ENCODE measurements at places on chromosomes 5 and 9.

GRCh38 chr5:95460665-95461064 is 69.5 kb downstream of the FAM81B start:
- no peak for DNase-seq
- no peaks in the 10 kb centered on the region for H3K27me3 ChIP-seq
- H3K36me3 ChIP-seq, result peaks cover 9% of the 10 kb centered on the region
- H3K27ac ChIP-seq, result no peak overlapping the region

DNA sequence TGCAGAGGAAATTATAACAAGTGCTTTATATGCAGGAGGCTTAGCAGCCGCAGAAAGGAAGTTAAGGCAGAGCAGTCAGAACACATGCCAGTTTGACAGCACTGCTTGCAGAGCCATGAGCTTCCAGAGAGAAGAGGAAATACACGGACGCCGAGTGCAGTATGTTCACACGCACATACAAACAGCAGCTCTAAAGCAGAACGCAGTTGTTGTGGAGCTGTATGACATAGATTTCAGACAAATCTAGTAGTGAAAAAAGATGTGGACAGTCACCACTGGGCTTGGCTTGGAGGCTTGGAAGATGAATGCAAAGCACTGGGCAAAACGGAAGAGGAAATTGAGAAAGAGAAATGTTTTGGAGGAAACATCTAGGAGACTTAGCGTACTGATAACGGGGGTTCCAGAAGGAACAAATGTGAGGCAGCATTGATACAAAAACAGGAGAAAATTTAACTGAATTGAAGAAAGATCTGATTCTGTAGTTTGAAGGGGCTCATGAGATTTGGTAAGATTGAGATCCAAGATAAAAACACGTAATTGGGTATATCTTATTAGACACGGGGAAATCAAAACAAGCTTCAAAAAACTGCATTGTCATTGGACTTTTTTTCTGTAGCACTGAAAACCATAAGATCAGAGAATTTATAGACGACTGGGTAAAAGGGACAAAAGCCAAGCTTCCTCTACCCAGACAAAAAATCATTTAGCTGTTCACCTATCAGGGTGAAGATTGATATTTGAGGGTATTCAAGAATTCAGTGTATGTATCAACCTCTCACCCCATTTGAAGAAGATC is 19.6 kb upstream of the ROPN1L start:
- H3K27me3 ChIP-seq, result no peaks in the 10 kb centered on the region
- DNase-seq, result no peak
- H3K4me3 ChIP-seq, result peak overlapping the region; percentile 8

- no peak for DNase-seq
- H3K27ac ChIP-seq, result no peak overlapping the region
- no peak overlapping the region for H3K4me3 ChIP-seq
- peaks cover 2% of the 10 kb centered on the region for H3K27me3 ChIP-seq
- H3K36me3 ChIP-seq, result no peaks in the 10 kb centered on the region
These were observed 37.9 kb upstream of the PIK3R1 start for GRCh38 chr5:68177676-68178075.

DNA sequence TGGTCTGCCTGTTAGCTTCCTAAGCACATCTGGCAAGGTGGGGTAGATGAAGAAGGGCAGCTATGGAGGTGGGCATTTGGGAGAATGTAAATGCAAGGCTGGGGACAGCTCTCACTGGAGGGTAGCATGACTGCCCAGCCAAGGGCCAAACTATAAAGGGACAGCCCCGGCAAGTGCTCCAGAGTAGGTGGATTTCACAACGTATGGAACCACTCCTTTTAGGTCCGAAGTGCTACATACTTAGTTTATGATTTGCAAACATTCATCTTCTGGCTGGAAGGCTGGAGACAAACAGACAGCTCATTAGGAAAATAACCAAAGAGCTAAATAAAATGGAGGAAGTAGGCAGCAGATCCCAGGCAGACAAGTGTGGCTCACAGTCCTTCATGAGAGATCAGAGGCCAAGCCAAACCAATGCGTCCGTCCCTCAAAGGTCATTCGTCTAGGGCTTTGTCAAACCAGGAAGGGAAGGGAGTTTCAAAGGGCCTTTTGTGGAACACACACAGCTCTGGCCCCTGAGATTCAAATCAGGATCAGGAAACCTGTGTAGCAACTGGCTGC is 42.5 kb upstream of the GLRX start:
- peak; percentile 11 for DNase-seq
- peaks cover 99% of the 10 kb centered on the region for H3K4me1 ChIP-seq
- peaks cover 6% of the 10 kb centered on the region for H3K36me3 ChIP-seq
- no peak overlapping the region for H3K4me3 ChIP-seq

DNA sequence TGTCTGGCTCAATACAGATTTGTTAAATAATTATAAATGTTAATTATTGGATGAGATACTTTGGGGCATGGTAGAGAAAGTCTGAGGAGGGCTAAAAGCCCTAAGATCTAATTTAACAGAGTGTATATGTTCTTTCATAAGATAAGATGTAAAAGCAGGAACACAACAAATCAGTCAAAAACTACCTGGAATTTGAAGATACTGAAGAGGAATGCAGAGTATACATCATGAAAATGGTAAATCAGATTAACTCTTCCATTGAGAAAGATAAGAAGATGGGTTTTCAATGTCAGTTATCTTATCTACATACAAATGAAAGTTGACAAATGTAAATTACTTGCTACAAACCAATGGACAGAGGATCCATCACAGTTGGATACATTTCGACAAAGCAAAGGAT is 107.3 kb upstream of the NFIB start:
- H3K36me3 ChIP-seq, result no peaks in the 10 kb centered on the region
- H3K4me1 ChIP-seq, result peaks cover 14% of the 10 kb centered on the region

DNA sequence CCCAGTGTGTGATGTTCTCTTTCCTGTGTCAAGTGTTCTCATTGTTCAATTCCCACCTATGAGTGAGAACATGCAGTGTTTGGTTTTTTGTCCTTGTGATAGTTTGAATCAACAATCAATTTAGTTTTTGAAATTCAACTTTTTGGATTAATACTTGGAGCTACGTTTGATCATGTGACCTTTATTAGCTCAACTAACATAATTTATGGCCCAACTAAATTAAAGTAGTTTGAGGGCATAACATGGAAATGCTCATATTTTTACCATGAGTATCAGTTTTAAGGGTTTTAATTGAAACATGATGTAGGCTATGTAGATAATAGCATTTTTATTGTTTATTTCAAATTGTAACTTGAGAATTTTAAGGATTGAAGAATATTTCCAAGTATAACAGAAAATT is 168.0 kb downstream of the CCDC171 start:
- no peak for DNase-seq
- no peaks in the 10 kb centered on the region for H3K27me3 ChIP-seq
- no peak overlapping the region for H3K4me3 ChIP-seq

DNA sequence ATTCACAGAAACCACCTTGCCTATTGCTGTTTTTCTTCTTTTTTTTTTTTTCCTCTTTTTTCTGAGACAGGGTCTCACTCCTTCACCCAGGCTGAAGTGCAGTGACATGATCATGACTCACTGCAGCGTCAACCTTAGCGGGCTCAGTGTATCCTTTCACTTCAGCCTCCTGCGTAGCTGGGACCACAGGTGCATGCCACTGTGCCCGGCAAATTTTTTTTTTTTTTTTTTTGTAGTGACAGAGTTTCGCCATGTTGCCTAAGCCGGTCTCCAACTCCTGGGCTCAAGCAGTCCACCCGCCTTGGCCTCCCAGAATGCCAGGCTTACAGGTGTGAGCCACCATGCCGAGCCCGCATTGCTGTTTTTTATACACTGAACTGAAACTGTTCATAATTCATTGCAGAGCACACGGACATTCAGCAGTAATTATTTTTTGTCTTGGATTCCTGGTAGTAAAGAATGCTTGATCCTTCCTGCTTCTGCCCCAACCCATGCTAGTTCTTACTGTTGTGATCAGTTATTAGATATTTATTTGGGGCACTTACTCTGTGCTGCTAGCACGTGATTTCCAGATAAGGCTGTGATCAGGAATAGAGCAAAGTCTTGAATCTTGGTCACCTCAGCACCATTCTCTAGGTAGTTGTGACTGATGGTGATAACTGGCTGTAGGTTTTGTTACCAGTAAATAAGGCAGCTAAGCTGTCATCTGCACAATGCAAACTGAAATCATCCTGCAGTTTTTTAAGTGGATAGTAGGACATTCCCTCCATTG is 14.0 kb downstream of the MAP3K1 start:
- peaks cover 14% of the 10 kb centered on the region for H3K4me1 ChIP-seq
- no peaks in the 10 kb centered on the region for H3K36me3 ChIP-seq
- H3K27ac ChIP-seq, result no peak overlapping the region
- DNase-seq, result no peak

- H3K27me3 ChIP-seq, result peaks cover 24% of the 10 kb centered on the region
- H3K27ac ChIP-seq, result no peak within 1 kb of the TSS
- DNase-seq, result no peak
- H3K4me3 ChIP-seq, result peak within 1 kb of the TSS; percentile 85
- peaks cover 8% of the 10 kb centered on the region for H3K4me1 ChIP-seq
- H3K36me3 ChIP-seq, result no peaks in the 10 kb centered on the region
These were observed at the start of gene SLC1A1 for GRCh38 chr9:4489919-4490704. Gene SLC1A1, plus strand, starts transcription at chr9:4490468. Its CDS starts 212 bp downstream, at chr9:4490680.

DNA sequence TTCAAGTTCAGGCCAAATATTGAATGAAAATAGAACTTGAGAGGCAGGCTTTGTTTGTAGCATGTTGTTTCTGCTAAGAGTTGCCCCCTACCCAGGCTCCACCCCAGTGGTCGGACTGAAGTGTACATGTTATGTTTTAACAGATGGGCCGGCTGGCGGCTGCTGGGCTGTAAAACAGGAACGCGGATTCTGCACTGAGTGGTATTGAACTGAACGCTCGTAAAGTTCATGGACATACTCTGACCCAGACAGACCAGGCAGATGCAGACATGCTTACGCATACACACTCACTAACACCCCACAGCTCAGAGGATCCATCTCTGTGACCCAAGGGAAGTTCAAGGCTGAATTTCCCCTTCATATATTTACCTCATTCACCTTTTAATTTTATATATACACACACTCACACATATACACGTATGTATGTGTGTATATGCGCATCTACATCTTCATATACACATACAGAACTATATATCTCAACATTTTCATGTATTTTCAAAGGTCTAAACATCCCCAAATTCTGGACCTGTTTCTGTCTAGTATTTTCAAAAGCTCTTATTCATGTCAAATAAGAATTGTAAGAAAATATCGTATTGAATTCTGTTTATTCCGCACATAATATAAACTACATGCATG is 1.4 kb downstream of the MARCHF3 start:
- no peaks in the 10 kb centered on the region for H3K36me3 ChIP-seq
- peak overlapping the region; percentile 67 for H3K27ac ChIP-seq
- peak overlapping the region; percentile 87 for H3K4me3 ChIP-seq
- DNase-seq, result peak; percentile 41
- no peaks in the 10 kb centered on the region for H3K27me3 ChIP-seq

DNA sequence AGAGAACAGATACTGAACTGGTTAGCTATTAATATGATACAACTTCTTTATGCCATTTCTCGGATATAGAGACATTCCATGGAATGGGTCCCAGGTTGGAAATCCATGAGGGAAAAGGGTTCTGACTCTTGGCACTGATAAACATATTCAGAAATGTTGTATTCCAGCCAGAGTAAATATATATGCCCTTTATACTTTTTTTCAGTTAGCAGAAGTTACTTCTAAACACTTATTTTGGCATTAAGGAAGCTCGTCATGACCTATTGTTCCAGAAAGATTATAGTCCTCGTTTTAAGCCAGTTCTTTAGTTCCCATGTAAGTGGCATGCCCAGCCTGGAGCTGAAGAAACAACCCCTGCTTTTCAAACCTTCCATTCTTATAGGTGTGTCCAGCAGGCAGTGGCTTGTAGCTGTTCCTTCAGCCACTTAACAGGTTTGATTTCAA is 181.6 kb downstream of the CD180 start:
- no peak overlapping the region for H3K27ac ChIP-seq
- no peak for DNase-seq
- no peaks in the 10 kb centered on the region for H3K36me3 ChIP-seq
- no peaks in the 10 kb centered on the region for H3K27me3 ChIP-seq
- H3K4me1 ChIP-seq, result peaks cover 58% of the 10 kb centered on the region

- H3K4me1 ChIP-seq, result peaks cover 19% of the 10 kb centered on the region
- H3K4me3 ChIP-seq, result no peak overlapping the region
- peak; percentile 82 for DNase-seq
- H3K36me3 ChIP-seq, result peaks cover 79% of the 10 kb centered on the region
- peaks cover 6% of the 10 kb centered on the region for H3K27me3 ChIP-seq
- no peak overlapping the region for H3K27ac ChIP-seq
These were observed 107.6 kb downstream of the PLPP1 start for GRCh38 chr5:55427157-55427556.

DNA sequence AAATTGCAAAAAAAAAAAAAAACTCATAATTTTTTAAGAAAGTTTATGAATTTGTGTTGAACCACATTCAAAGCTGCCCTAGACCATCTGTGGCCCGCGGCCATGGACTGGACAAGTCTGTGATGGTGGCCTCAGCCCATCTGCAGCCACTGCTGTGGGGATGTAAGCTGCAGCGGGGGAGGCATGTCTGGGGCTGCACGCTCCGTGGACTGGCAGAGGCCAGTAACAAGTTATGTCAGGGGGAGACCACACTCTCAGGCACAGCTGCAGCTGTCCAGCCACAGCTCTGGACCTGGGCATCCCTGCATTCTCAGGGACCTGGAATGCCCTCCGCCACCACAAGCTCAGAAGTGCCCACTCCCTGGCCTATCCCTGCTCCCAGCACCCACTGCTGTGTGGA is 1272.3 kb upstream of the CDH9 start:
- DNase-seq, result no peak
- H3K27ac ChIP-seq, result no peak overlapping the region
- no peaks in the 10 kb centered on the region for H3K4me1 ChIP-seq
- no peaks in the 10 kb centered on the region for H3K27me3 ChIP-seq

- H3K36me3 ChIP-seq, result no peaks in the 10 kb centered on the region
- H3K27me3 ChIP-seq, result peaks cover 2% of the 10 kb centered on the region
- no peak overlapping the region for H3K27ac ChIP-seq
- no peak overlapping the region for H3K4me3 ChIP-seq
- no peak for DNase-seq
These were observed 27.5 kb downstream of the PIP5K1B start for GRCh38 chr9:68732405-68733020.

GRCh38 chr5:58764199-58764598 is 181.3 kb downstream of the RAB3C start:
- peaks cover 3% of the 10 kb centered on the region for H3K27me3 ChIP-seq
- H3K36me3 ChIP-seq, result no peaks in the 10 kb centered on the region
- no peak overlapping the region for H3K4me3 ChIP-seq
- H3K27ac ChIP-seq, result no peak overlapping the region
- H3K4me1 ChIP-seq, result no peaks in the 10 kb centered on the region
- DNase-seq, result no peak

DNA sequence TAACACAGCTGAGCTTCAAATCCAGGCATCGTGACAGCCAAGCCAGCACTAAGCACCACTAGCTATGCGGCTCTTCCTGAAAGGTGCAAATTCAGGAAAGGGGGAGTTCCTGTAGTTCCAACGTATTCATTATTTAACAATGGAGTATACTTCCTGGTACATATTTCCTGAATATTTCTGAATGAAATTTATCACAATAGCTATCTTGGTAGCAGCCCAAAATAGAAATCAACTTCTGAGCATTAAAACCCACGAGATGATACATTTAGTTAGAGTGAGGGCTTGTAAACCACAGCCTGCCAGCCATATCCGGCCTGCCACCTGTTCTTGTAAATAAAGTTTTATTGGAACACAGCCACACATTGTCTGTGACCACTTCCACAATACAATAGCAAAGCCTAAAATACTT is 109.7 kb upstream of the RETREG1 start:
- H3K36me3 ChIP-seq, result peaks cover 35% of the 10 kb centered on the region
- no peak overlapping the region for H3K4me3 ChIP-seq
- DNase-seq, result no peak
- peak overlapping the region; percentile 5 for H3K27ac ChIP-seq
- peaks cover 31% of the 10 kb centered on the region for H3K4me1 ChIP-seq

All from HFFc6 (cell line).